ENCODE measurements at places on chromosomes 7 and 10. TPM values are rescaled to one million over a fixed set of nuclear protein-coding genes. Genes with fewer than 3 reads are reported as not detected.

DNA sequence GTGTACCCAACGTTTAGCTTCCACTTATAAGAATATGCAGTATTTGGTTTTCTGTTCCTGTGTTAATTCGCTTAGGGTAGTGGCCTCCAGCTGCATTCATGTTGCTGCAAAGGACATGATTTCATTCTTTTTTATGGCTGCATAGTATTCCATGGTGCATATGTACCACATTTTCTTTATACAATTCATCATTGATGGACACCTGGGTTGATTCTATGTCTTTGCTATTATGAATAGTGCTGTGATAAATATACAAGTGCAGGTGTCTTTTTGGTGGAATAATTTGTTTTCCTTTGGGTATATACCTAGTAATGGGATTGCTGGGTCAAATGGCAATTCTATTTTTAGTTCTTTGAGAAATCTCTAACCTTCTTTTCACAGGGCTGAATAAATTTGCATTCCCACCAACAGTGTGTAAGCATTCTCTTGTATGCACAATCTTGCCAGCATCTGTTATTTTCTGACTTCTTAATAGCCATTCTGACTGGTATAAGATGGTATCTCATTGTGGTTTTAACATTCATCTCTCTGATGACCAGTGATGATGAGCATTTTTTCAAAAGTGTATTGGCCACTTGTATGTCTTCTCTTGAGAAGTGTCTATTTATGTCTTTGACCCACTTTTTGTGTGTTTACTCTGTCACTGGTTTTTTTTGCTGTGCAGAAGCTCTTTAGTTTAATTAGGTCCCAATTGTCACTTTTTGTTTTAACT, 72.5 kb upstream of the CC2D2B start:
- no peak for DNase-seq

DNA sequence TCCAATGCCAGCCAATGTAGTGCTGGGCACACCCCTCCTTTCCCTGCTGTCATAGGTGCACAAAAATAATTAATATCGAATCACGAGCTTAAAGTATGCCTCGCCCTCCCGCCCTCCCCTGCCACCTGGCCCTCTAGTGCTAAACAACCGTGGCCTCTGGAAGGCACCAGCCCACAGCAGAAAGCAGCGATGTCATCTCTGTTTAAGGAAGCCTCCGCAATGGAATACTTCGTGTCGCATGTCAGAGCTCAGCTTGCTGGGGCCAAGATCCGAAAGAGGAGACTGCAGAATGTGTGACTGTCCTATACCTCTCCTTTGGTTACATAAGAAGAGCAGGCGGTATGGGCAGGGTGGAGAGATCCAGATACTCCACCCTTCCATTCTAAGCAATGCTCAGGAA, 71.5 kb downstream of the RHOBTB1 start:
- no peak for DNase-seq

DNA sequence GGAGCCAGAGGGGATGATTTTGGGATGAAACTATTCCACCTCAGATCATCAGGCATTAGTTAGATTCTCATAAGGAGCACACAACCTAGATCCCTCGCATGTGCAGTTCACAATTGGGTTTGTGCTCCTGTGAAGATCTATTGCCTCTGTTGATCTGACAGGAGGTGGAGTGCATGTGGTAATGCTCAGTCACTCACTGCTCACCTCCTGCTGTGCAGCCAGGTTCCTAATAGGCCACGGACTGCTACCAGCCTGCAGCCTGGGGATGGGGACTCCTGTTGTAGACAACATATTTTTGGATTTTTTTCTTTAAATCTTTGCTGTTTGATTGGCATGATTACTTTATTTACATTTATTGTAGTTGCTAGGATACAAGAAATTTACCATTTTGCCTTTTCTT, 765.0 kb downstream of the INHBA start:
- no peak for DNase-seq

DNA sequence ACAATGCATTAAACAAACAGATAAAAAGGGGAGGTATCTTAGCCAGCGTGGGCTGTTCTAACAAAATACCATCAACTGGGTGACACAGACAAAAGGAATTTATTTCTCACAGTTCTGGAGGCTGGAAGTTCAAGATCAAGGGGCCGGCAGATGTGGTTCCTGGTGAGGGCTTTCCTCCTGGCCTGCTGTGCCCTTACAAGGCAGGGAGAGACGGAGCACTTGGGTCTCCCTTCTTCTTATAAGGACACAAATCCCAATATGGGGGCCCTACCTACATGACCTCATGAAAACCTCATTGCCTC, 281.6 kb upstream of the KLF14 start:
- DNase-seq, result no peak

The AKR1E2 gene
- 4.5 TPM for total RNA-seq

The WDR37 gene
- 35.0 TPM for total RNA-seq

DNA sequence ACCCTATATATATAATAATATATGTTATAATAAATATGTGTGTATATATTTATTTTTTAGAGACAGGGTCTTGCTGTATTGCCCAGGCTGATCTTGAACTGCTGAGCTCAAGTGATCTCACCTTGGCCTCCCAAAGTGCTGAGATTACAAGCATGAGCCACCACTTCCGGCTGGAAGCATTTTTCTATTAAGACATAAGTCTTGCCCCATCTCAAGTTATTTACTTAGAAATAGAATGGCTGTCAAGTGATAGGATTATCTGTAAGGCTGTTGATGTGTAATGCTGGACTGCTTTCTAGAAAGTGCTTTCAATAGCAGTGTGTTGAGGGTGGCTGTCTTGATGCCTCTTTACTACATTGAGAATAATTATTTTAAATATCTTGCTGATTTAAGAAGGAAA, 65.2 kb downstream of the ZMYND11 start:
- DNase-seq, result no peak

DNA sequence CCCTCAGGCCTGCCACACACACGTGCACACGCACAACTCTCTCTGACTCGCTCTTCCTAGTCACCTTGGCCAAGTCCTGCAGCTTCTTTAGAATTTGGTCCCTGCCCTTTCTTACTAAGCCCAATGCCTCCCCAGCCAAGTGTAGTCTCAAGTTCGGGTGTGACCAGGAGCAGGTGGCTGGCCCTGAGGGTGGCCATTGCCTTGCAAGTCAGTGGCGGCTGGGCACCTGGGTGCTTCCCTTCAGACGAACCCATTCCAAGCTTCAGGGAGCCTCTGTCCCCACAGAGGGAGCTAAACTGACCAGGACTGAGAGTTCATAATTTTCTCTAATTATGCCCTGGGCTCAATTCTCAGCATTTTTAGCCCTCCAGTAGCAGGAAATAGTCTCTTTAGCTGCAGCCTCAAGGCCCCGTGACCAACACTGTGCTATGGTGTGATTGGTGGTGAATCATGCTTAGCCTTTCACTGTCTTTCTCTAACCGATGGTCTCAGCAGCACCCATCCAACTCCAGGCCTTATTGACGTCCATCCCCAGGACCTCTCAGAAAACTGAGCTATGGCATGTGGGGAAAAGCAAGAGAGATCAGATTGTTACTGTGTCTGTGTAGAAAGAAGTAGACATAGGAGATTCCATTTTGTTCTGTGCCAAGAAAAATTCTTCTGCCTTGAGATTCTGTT, 34.7 kb upstream of the FXYD4 start:
- no peak for DNase-seq

- DNase-seq, result peak; percentile 47
These were observed 26.0 kb downstream of the EN2 start for GRCh38 chr7:155483868-155484325.

DNA sequence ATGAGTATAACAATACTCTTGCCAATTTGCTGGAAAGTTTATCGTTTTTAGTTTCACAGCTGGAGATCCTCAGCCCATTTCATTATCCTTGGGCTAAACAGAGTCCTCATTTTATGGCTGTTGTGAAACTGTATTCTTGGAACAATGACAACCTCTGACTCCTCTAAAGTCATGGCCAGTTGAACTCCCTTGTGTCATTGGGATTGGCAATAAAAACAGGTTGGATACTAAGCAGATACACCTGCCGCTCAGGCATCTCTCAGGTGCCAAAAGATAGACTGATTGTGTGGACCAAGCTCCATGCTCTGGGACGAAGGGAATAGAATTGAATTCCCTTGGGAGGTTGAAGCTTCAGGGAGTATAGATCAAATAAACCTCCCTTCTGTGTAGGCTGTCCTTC, 182.2 kb downstream of the WDR11 start:
- no peak for DNase-seq

DNA sequence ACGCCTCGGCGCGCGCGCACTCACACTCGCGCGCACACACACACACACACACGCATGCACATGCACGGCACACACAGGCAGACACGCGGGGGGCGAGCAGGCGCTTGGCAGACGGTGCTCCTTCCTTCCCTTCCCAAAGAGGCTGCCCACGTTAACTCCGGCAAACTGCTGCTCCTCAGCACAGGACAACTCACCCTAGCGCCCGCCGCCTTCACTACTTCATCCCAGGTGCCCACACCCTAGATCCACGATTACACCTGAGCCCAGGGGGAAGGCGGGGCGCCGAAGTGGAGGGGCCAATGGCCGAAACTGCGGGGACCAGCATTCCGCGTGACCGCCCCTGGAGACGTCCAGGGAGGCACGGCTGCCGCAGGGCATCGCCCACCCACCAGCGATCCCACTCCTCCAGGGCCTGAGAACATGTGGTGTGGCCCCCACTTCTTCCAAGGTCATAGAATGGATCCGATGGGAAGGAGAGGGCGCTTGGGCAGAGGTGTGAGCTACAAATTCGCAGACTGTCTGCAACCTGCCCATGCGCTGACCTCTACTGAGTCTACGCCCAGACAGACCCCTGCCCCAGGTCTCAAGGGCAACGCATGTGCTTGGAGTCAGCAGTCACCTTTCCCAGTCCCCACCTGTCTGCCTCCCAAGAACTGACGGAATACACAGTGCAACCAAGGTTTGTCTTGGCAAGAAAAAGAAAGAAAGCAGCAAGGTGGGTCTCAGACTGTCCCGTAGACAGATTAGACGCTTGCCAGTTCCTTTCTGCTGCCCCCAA, 74.6 kb downstream of the CALN1 start:
- DNase-seq, result no peak

- no peak for DNase-seq
These were observed 9.2 kb upstream of the ORAI2 start for GRCh38 chr7:102424129-102424551.

DNA sequence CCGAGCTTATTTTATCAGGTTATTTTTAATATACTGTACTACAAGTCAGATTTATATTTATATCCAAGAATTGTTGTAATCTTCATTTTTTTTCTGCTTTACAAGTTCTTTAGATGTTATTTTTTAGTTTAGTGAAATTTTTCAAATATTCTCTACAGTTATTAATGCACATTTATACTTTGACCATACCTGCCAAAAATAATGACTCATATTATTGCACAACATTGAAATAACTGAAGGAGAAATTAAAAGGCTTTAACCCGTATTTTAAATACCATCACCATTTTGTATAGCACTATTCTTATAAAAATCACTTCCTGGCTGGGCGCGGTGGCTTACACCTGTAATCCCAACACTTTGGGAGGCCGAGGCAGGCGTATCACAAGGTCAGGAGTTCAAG, 278.5 kb downstream of the BICC1 start:
- no peak for DNase-seq

GRCh38 chr10:126013489-126014281, 117.3 kb downstream of the FANK1 start:
- DNase-seq, result no peak

DNA sequence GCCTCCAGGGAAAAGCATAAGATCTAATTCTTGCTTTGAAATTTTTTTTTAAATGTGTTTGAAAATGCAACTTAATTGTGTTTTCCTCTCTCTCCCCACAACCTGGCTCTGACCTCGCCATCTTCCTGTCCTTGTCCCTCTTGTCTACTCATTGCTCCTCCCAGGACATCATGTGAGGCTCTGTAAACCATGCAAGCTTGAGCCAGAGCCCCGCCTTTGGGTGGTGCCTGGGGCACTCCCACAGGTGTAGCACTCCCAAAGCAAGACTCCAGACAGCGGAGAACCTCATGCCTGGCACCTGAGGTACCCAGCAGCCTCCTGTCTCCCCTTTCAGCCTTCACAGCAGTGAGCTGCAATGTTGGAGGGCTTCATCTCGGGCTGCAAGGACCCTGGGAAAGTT, 9.8 kb upstream of the CDHR1 start:
- no peak for DNase-seq

The ADGRA1 gene
- not detected for total RNA-seq

The PTPN20 gene
- total RNA-seq, result 15.7 TPM

DNA sequence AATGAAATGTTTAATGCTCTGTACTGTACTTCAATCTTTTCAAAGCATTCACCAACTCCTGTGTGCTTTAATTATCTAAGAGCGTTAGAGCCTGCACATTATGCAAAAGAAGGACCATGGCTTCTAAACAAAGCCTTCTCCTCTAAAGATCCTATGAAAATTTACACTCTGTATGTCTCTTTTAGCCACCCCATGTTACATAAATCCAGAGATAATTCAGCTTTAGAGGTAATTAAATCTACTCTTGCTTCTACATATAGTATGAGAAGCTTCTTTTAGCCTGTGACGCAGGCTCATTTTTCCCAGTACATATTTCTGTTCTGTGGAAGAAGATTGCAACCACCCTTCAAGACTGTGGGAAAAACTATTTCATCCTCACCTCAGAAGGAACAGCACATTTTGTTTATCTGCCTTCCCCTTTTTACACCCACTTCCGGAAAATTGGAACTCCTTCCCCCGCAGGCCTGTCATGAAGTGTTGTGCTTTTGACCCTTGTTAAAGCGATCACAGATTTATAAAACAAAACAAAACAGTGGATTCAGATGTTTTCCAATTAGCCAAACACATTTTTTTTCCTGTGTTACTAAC, 8.1 kb upstream of the TAS2R16 start:
- no peak for DNase-seq

DNA sequence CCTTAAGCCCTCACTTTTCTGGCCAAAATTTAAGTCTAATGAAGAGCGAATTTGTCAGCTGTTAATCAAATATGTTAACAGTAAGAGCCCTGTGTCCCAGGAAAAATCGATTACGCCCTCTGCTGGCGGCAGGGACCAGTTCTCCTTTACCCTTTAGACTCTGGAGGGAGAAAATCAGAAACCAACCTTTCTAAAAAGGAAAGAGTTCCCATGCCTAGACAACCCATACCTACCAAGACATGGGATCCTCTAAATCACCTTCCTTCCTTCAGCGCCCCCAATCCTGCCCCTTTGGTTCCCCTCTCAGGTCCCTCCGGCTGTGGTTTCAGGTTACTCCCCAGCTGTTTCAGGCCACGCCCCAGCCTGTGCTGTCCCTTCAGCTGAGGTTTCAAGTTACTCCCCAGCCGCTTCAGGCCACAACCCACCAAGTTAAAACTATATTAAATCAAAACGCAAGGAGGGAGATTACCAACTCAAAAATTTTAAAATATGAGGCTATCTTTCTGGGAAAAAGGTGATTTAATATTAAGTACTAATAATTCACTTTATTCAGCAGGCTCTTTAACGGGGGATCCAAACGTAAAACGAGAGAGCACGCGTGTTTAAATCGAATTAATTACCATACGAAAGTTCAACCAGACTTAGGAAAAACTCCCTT, 1.4 kb upstream of the AKR1B15 start:
- peak; percentile 80 for DNase-seq

GRCh38 chr7:103445228-103446048, 569 bp downstream of the SLC26A5 start:
- no peak for DNase-seq

The ZNF248 gene
- total RNA-seq, result 12.9 TPM

- DNase-seq, result no peak
These were observed 12.5 kb upstream of the COL13A1 start for GRCh38 chr10:69789164-69789576.

The LARP4B gene
- 72.9 TPM for total RNA-seq

- peak; percentile 79 for DNase-seq
These were observed at the start of gene OGDHL for GRCh38 chr10:49761789-49762565. Gene OGDHL, minus strand, starts transcription at chr10:49762323. Its CDS starts 3,731 bp downstream, at chr10:49758592.

GRCh38 chr7:53470336-53470970, 435.0 kb downstream of the POM121L12 start:
- DNase-seq, result no peak

Data from left ventricle myocardium superior (tissue), 1 donor.